ENCODE measurements at places on chromosomes 12 and 14. TPM values are rescaled to one million over a fixed set of nuclear protein-coding genes. Genes with fewer than 3 reads are reported as not detected.
A peak's percentile ranks its signal among the peaks of the same experiment; 100 is the strongest.

DNA sequence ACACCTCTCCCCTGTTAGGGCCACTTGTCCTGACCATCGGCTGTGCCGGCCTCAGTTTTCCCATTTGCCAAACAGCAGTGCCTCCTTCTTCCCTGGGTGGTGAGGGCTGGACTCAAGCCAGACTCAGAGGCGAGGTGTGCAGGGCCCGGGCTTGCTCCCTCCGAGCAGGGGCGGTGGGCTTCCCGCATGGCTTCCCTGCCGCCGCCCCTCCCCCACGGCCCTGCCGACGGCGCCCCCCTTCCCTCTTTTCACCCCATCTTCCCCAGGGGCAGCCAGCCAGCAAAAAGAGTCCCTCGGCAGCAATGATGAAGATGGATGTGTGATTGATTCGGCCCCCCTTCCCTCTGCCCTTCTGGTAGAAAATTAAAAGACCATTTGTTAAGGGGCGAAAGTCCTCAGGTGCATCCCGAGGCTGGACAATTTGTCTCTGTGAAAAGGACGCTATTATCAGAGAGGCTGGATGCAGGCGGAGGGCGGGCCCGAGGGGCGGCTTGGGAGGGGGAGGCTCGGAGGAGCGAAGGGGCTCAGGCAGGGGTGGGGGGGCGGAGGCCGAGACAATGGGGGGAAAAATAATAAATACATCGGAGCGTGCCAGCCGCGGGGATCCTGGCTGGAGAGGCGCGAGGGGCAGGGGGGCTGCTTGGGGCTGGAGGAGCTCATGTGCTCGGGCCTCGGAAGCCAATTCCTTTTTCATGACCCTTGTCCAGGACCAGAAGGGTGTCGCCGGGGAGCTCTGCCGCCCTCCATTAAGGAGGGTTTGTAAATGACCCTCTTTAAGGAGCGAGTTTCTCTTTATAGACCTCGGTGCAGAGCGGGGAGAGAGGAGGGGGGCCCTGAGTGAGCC lies 48.0 kb upstream of the LHX5 start:
- H3K4me3 ChIP-seq, result no peak overlapping the region
- DNase-seq, result no peak
- peaks cover 12% of the 10 kb centered on the region for H3K27me3 ChIP-seq
- H3K27ac ChIP-seq, result no peak overlapping the region

- DNase-seq, result no peak
- no peaks in the 10 kb centered on the region for H3K4me1 ChIP-seq
- no peaks in the 10 kb centered on the region for H3K36me3 ChIP-seq
- H3K27me3 ChIP-seq, result no peaks in the 10 kb centered on the region
Measured at GRCh38 chr12:131445795-131446194, 265.1 kb upstream of the SFSWAP start.

GRCh38 chr12:118094039-118094438 lies 9.8 kb downstream of the VSIG10 start:
- no peaks in the 10 kb centered on the region for H3K36me3 ChIP-seq
- no peaks in the 10 kb centered on the region for H3K27me3 ChIP-seq
- H3K4me3 ChIP-seq, result no peak overlapping the region
- no peak for DNase-seq

- peak overlapping the region; percentile 27 for H3K4me3 ChIP-seq
- DNase-seq, result no peak
- H3K27me3 ChIP-seq, result no peaks in the 10 kb centered on the region
- no peaks in the 10 kb centered on the region for H3K36me3 ChIP-seq
Measured at GRCh38 chr12:66713984-66714383, 35.1 kb upstream of the GRIP1 start.

The ENDOU gene
- total RNA-seq, result not detected
